ENCODE measurements at places on chromosomes 11 and 22.

DNA sequence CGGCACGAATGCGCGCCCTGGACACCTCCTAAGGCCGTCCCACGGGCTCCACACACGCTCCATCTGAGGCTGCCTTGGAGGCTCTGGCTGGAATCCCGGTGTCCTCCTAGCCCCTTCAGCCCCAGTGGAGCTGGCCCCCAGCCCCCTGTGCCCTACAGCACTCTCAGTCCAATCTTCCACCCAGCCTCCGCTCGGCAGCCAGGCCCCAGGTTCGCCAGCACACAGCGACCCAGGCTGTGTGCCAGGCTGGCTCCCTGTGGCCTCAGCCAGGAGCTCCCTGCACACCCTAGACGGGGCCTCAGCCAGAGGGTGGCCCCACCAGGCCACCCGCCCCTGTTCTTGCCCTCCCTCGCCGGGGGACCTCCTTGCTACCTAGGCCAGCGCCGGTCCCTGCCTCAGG lies 18.6 kb downstream of the MOB2 start:
- no peak for DNase-seq

DNA sequence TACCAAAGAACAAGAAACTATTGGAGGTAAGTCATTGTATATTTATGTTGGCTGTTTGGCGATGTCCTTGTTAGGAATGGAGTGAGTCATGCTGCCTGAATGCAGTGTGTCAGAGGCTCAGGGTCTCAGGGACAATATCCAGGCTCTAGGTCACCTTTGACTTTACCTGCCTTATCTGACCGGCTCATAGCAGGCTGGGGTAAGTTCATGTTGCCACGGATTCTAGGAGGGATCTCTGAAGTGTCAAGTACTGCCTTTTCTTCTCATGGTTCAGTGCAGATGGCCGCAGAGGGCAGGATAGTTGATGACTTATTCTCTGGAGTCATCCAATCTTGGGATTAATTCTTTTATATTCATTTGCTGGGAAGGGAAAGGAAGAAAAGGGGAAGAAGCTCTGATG lies 53.2 kb downstream of the SPON1 start:
- DNase-seq = no peak

DNA sequence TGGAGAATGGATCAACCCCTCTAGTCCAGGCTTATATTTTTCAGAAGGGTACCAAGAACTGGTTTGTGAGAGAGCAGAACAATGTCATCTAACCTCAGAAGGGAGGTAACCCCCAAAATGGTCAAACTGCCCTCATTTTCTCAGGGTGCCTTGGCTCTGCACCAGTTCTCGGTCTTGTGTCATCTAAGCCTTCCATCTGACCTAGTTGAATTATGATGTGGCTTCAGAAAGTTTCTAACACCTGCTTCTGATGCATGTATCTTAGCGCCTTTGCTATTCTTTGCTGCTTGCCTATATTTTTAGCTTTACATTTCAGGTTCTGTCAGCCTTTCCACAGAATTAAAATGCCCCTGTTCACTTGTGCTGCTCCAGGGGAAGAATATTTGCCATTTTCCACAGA lies 91.7 kb upstream of the E2F8 start:
- DNase-seq = no peak

GRCh38 chr11:1308743-1309497 lies 512 bp downstream of the TOLLIP start:
- no peak for DNase-seq

DNA sequence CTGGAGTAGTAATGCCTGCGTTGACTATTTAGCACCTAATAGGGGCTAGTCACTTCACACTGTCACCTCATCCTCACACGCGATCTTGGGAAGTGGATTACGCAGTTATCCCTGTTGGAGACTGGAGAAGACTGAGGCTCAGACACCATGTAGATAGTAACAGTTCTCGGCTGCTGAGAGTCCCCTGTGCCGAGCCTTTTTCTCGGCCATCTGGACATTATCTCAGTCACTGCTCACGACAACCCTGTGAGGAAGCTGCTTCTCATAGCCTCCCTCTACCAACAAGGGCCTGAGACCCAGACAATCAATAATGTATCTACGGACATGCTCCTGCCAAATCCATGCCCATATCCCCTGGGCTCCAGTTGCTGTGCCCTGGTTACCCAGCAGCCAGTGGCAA lies 25.9 kb downstream of the SCUBE1 start:
- DNase-seq = no peak

- no peak for DNase-seq
Measured at GRCh38 chr11:83691451-83691950, 405.3 kb upstream of the CCDC90B start.

DNA sequence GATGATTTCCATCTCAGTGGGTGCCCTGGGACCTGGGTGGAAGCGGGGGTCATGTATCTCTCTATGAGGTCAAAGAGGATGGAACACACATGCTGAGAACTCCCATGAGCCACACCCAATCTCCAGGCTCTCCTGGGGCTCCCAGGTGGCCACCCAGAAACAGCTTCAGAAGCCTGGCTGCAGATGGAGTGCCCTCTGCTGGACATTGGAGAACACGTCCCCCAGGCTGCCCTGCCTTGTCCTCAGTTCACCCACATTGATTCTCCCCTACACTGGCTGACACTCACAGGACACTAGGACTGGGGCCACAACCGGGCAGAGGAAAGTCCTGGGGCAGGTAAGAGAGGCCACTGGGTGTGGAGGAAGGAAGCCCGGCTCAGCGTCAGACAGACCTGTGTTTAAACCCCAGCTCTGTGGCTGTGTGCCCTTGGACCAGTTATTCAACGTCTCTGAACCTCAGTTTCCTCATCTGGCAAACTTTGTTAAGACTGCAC lies 4.5 kb upstream of the NOL12 start:
- peak; percentile 40 for DNase-seq

DNA sequence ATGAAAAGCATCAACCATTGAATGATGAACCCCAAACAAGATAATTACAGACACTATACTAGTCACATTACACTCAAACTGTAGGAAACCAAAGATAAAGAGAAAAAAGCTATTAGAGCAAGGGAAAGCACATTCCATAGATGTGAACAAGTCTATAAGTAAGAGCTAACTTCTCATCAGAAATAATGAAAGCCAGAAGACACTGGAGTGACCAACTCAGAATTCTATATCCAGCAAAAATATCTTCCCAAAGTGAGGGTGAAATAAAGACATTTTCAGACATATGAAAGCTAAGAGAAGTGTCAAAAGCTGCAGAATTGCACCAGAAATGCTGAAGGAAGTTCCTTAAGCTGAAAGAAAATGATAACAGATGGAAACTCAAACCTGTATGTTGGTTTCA lies 17.3 kb downstream of the FCHSD2 start:
- no peak for DNase-seq

Data from KG1 (cell line).